ENCODE measurements at places on chromosomes 2 and 18. TPM values are rescaled to one million over a fixed set of nuclear protein-coding genes. Genes with fewer than 3 reads are reported as not detected.

DNA sequence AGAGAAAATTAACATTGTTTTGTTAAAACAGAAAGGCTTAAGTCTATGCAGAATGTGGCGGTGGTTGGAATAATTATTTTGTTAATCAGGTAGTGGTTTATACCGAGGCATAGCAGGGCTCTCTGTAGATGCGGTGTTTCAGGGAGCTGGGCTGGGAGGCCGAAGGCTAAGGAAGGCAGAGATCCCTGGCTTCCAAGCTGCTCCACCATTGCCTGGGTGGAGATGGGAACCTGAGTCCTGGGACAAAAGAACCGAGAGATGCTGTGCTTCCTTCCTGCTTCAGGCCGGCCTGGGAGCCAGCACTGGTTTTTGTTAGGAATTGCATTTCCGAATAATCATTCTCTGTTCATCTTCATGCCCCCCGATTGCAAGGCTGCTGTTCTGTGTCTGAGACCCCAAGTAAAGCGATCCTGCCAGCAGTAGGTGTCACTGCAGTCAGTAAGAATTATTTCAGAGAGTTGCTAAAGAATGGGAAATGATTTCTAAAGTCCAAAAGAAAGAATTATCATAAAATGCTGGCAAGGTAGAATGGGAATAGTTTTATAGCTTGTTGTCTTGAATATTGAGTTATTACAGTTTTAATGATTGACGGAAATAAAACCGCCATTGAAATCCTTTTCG, 824.9 kb downstream of the GALR1 start:
- DNase-seq, result no peak

- DNase-seq, result no peak
Measured at GRCh38 chr2:157489983-157490382, 46.1 kb upstream of the CYTIP start.

GRCh38 chr2:105798595-105798994, 53.9 kb downstream of the NCK2 start:
- no peak for DNase-seq

DNA sequence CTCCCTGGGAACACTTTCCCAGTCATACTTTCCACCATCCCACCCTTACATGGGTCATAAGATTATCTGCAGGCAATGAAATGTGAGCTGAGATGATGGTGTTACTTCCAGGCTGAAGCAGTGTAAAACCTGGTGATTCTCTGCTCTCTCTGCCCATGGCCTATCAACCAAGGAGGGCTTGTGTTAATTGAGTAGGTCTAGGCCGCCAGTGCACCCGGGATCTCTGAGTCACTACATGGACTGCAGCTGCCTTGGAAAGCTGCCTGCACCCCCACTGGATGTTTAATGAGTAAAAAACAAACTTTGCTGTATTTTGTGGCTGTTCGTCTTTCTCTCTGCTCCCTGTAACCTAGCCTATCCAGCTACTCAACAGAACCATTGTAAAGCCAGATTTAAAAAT, 451.7 kb upstream of the SMIM21 start:
- no peak for DNase-seq

GRCh38 chr18:61394983-61395382, 61.8 kb downstream of the CDH20 start:
- DNase-seq, result no peak

GRCh38 chr2:48854681-48855080, 99.2 kb upstream of the LHCGR start:
- no peak for DNase-seq

DNA sequence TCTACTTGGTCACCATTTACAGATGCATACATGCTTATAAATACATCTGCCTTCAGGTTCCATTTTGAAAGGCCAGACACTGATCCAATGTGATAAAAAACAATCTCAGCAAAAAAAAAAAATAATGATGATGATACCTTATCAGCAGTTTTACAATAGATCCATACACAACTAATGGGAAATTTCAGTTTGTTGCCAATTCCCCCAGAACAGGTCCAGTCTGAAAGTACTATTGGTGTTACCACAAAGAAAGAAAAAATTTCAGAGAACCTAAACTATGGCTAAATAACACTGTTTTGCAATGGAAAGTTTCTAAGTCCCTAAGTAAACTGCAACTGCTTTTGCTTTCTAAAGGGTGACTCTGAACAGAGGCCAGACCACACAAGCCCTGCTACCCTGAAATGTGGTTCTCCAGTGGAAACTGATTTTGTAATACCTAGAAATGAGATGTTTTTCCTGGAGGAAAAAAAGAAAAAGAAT, 54.1 kb downstream of the LPIN2 start:
- no peak for DNase-seq

GRCh38 chr2:55585451-55586080, 31.9 kb downstream of the PPP4R3B start:
- DNase-seq, result no peak

DNA sequence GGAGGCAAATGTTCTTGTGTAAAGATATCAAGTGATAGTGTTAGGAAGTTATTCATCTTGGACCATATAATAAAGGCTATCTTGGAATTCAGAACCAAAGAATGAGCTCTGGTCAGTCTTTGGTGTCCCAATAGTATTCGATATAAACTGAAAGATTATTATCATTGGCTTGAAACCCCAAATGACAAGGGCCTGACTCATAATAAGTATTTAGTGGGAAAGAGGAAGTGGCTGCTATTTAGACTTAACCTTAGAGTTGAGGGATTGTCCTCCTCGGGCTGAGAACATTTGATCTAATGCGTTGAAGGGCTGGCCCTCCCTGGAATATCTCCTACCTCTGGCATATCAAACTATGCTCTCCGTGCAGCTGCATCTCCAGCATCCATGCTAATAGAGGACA, 67.5 kb downstream of the CDH20 start:
- DNase-seq, result no peak

DNA sequence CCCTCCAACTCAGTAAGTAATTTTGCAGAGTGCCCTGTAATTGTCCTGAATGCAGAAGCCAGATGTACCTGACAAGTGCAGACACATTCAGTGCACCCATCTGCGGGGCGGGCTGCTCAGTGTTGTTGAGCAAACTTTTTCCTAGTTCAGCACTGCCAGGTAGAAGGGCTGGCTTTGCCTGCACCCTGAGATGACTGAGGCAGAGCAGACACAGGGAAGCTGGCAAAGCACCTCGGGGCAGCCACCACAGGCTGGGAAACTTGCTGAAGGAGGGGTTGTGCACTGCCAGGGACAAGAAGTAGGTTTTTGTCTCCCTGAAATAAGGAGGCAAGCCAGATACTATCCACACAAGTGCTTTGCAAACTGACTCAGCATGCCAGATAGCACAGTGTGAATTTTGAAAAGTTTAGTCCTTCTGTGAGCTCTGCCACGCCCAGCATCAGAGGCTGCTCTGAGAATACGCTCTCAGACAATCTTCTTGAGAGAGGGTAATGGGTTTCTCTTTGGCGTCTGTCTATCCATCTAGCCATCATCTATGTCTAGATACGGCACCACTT, 62.3 kb downstream of the SOWAHC start:
- no peak for DNase-seq

DNA sequence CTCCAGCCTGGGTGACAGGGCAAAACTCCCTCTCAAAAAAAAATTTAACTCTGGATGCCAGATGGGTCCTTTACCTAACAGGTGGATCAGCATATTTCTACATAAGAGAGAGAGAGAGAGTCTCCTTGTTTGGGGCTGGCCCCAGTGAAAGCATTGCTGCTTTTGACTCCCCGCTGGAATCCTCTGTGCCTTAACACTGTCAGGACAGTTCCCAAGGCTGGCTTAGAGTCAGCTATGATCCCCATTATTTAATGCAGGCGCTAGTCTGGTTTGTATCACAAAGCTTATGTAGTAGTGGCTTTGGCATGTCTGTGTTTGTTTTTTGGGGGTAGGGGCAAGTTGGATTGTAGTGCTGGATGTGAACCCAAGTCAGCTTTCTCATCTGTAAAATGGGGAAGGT, 9.4 kb downstream of the INPP4A start:
- DNase-seq, result no peak

- DNase-seq, result no peak
Measured at GRCh38 chr2:53021828-53022227, 745.8 kb upstream of the CHAC2 start.

GRCh38 chr2:162002623-162003235, 71.3 kb downstream of the DPP4 start:
- no peak for DNase-seq

DNA sequence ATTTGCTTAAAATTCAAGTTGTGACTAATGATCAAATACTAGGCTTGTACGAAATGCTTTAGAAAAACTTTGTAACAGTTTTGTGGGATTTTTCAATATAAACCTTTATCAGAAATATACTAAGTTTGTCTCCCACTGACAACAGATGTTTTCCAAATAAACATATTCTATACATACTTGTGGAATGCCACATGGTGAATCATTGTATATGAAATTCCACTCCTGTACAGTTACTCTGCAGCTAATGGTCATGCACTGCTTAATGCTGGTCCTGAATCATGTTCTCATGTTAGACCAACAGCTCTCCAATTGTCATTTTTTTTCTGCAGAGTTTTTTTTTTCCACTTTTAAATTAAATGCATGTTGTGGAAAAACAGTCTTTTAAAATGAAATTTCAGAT, 90.1 kb downstream of the DPP4 start:
- no peak for DNase-seq

- DNase-seq, result no peak
Measured at GRCh38 chr2:167871286-167871685, 376.1 kb downstream of the STK39 start.

- DNase-seq, result no peak
Measured at GRCh38 chr2:189236066-189236465, 56.5 kb upstream of the COL5A2 start.

GRCh38 chr18:49846718-49847470, 33.6 kb upstream of the ACAA2 start:
- DNase-seq, result no peak

GRCh38 chr18:50356036-50356945, 18.6 kb upstream of the SKA1 start:
- DNase-seq, result no peak

The LNPK gene
- total RNA-seq, result 37.2 TPM

The NBEAL1 gene
- total RNA-seq, result 15.9 TPM

The APOB gene
- 15.8 TPM for total RNA-seq

The EGR4 gene
- total RNA-seq, result not detected

The RAMP1 gene
- total RNA-seq, result 164 TPM

The SCN1A gene
- 0.59 TPM for total RNA-seq
